ENCODE measurements at places on chromosomes 11 and 22.
A peak's percentile ranks its signal among the peaks of the same experiment; 100 is the strongest.

- peak; percentile 88 for DNase-seq
These were observed 7.2 kb downstream of the KCNK7 start for GRCh38 chr11:65588199-65589054.

GRCh38 chr11:95138448-95138847 is 48.8 kb downstream of the ENDOD1 start:
- no peak for DNase-seq

DNA sequence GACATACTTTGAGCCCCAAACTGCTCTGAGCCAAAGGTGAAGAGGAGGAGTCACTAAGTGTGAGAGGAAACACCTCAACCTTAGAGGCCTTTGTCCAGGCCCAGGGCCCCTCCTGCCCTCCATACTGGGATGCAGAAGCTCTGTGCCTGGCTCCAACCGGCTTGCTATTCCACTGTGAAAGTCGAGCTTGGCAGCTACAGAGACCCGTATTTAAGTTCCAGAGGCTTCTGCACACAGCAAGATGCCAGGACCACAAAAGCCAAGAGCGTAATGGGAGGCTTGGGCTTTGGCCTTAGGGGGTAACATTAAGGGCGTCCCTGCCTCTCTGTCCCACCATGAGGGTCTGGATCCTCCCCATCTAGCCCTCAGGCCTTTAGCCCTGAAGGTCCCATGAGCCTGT is 31.9 kb downstream of the DSCAML1 start:
- DNase-seq = no peak

GRCh38 chr11:72586321-72587090 is 87.7 kb downstream of the PDE2A start:
- DNase-seq = no peak

- no peak for DNase-seq
These were observed 2.7 kb downstream of the FREY1 start for GRCh38 chr11:45904309-45904915.

- no peak for DNase-seq
These were observed 27.2 kb downstream of the CSF2RB start for GRCh38 chr22:36940676-36941075.

- no peak for DNase-seq
These were observed 273.2 kb upstream of the KIRREL3 start for GRCh38 chr11:127273593-127274327.

GRCh38 chr11:74671520-74672196 is 59.6 kb downstream of the CHRDL2 start:
- DNase-seq = no peak

GRCh38 chr11:118339281-118339961 is 3.1 kb downstream of the CD3D start:
- no peak for DNase-seq

DNA sequence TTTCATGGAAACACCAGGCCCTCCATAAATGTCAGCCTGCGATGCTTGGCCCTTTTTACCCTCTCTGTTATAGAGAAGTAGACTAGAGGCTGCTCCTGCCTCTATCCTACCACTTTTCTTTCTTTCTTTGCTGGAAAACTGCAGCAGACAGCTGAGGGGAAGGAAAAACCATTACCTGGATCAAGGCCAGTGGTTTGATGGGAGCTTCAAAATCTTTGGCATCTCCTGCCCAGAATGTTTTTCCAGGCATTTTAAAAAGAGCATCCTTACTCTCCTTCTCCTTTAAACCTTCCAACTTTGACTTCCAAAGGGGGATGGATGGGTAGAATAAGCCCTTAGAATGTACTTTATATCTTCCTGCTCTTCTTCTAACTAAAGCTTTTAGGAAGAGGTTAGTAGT is 44.9 kb downstream of the EXT2 start:
- DNase-seq = no peak

DNA sequence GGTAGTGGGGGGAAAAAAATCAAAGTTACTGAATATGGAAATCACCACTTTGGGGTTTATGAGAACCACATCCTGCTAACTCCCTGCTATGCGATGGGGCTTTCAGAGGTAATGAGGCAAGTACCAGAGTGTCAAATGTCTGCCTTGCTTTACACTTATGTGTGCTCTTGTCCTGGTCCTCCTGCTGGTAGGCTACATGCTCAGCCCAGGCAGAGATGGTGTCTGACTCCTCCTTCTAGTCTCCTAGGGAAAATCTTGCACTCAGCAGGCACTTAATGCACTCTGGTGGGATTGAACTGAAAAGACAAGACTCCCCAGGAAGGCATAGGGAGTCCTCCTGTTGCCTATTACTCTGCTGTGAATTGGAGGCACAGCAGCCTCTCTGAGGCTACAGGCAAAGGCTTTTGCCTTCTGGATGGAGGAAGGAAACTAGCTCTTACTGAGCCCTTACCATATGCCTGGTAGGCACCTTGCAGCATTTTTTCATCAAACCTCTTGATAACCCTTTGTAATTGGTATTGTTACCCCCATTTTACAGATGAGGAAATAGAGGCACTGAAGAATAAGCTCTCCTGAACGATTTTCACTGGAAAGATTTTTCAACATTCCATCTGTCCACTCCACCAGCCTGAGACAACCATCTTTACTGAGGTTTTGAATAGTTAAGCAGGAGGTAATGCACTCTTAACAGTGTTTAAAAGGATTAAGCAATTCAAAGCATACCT is 132.1 kb upstream of the PAX6 start:
- no peak for DNase-seq

- DNase-seq = no peak
These were observed 38.4 kb downstream of the POU2AF3 start for GRCh38 chr11:111336582-111337256.

- DNase-seq = peak; percentile 39
These were observed 333.9 kb downstream of the CADM1 start for GRCh38 chr11:115170133-115170815.

DNA sequence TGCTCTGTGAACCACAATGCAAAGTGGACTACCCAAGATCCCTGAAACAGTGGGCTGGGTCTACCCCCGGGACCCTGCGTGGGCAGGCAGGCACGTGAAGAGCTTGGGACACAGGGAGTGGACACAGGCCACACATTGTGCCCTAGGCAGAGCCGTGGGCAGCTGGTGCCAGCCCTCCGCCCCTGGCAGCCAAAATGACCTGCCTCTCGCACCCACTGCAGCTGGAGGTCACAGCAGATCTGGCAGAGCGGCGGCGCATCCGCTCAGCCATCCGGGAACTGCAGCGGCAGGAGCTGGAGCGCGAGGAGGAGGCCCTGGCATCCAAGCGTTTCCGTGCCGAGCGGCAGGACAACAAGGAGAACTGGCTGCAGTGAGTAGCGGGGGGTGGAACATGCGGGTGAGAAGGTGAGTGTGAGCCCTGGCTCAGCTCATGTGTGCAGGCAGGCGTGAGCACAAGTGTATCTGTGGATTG is 6.7 kb downstream of the SMTN start:
- DNase-seq = no peak

DNA sequence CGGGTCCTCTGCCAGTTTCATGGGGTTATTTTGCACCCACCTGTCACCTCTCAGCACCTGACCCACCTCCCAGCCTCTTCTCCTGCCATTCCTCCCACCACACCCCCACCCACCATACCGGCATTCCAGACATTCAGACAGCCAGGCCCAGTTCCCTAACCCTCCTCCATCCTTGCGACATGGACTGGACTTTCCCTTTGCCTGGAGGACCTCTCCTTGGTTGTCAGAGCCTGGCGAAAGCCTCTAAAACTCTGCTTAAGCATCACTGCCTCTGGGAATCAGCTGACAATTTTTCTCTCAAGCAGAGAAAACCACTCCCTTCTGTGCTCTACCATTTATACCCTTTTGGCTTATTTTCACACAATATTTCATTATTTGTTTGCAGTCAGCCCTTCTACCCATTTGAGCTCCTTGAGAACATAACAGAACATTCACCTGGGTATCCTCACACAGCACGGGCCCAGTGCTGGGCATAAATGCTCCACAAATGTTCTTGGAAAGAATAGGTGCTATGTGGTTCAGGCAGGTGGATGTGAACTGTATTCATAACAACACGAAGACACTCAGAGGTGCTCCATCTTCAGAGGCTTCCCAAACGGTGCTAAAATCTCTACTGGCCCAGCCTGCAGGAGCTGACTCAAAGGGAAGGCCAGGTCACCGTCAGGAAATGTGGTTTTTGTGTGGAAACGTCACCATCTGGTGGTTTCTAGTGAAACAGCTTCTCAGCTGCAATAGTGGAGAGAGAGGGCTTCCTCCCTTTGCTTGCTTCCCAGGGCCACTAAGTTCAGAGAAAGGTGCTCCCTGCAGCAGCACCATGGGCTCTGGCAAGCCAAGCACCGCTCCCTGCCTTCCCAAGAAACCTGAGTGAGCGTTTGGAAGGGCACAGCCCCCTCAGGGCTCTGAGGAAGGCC is 10.4 kb downstream of the SPATA19 start:
- peak; percentile 65 for DNase-seq

DNA sequence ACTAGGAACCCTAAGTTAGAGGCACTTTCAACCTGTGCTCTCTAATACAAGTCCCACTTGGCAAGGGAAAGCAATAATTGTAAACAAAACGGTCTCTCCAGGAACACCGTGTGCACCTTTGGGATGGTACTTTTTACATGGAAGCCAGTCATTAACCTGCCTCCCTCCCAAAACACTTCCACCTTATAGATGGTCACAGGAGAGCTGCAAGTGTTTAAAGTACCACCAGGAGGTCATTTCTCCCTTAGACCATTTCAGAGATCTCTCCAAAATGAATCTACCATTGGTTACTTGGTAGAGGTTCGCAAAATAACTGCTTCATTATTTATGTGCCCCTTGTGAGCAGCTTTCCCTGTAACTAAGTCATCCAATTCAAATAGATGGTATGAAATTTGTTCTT is 375.3 kb downstream of the DYNC2H1 start:
- DNase-seq = no peak

- DNase-seq = no peak
These were observed 396.4 kb upstream of the CCDC90B start for GRCh38 chr11:83682611-83682973.

DNA sequence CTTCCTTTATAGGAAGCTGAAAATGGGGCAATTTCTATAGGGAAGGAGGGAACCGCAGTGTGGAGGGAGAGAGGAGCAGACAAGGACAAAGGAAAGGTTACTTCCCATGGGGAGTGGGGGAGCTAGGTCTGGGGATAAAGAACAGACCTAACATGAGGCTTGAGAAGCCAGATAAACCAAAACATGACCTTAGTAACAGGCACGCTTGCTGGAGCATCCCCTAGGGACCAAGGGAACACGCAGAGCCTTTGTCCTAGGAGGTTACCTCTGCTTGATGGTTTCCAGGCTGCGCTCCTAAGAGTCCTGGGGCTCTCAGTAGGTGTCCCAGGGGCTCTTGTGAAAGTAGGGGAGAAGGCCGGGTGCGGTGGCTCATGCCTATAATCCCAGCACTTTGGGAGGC is 271.4 kb upstream of the NCAM1 start:
- DNase-seq = no peak

DNA sequence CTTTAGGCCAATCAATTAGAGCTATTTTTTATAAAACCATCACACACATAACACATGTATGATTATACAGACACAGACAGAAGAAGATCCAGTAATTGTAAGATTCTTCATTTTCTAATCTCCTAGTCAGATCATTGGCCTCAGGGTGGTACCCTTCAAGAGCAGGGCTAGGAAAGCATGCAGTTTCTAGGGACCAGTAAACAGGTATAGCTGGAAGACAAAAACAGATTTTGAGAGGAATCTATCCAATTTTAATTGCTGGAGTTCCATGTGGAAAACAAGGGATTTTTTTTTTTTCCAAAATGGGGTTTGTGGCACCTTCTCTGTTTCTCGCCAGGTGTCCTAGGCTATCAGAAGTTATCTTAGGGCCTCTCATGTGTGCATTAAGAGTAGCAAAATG is 29.6 kb downstream of the METTL15 start:
- DNase-seq = no peak

DNA sequence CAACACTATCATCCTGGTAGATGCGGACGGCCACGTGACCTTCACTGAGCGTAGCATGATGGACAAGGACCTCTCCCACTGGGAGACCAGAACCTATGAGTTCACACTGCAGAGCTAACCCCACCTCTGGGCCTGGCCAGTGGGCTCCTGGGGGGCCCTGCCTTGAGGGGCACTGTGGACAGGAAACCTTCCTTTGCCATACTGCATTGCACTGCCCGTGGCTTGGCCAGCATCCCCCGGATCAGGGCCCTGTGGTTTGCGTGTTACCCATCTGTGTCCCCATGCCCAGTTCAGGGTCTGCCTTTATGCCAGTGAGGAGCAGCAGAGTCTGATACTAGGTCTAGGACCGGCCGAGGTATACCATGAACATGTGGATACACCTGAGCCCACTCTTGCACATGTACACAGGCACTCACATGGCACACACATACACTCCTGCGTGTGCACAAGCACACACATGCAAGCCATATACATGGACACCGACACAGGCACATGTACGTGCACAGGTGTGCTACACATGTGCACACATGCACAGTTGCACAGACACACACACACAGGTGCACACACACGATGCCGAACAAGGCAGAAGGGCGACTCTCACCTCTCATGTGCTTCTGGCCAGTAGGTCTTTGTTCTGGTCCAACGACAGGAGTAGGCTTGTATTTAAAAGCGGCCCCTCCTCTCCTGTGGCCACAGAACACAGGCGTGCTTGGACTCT is 15.3 kb upstream of the DGCR8 start:
- no peak for DNase-seq

DNA sequence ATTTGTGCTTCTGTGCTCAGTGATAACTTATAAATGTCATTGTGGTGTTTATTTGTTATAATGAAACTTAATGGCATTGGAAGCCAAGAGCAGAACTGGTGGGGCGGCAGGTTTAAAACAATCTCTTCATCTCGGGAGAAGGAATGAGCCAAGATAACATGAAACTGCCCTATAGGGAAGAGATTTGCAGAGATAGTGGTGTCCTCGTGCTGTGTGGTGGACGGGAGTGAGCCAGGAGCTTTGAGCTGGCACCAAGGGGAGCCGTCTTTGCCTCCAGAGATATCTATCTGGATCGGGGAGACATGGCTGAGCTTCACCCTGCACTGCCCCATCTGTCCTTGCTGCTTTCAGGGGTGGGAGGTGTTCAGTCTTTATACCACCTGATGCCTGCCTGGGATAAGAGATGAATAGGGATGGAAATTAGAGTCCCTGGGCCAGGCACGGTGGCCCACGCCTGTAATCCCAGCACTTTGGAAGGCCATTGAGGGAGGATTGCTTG is 189.6 kb downstream of the ST3GAL4 start:
- no peak for DNase-seq

- no peak for DNase-seq
These were observed 52.4 kb upstream of the MYO18B start for GRCh38 chr22:25689631-25690030.

- no peak for DNase-seq
These were observed 25.1 kb downstream of the OR10A6 start for GRCh38 chr11:7905961-7906429.

Measured in stimulated activated CD4-positive, alpha-beta T cell treated with anti-CD3 and anti-CD28 coated beads, Interleukin-15, amount 100 ng/mL, for 24 hours (primary cell).